ENCODE measurements at places on chromosomes 6 and 20. TPM values are rescaled to one million over a fixed set of nuclear protein-coding genes. Genes with fewer than 3 reads are reported as not detected.

The PCSK2 gene
- not detected for total RNA-seq

The MLIP gene
- total RNA-seq, result not detected

The RAB44 gene
- total RNA-seq, result not detected

The RSPH3 gene
- 8.1 TPM for total RNA-seq

The TMEM14A gene
- 45.6 TPM for total RNA-seq

The FILIP1 gene
- total RNA-seq, result 0.26 TPM

The ZNF831 gene
- 0.03 TPM for total RNA-seq

The FAM217A gene
- not detected for total RNA-seq

The TAGAP gene
- 0.13 TPM for total RNA-seq

The LAMA5 gene
- total RNA-seq, result 497 TPM

The IPCEF1 gene
- 0.28 TPM for total RNA-seq

The TOX2 gene
- 85.4 TPM for total RNA-seq
